ENCODE measurements at places on chromosomes 2 and 18.

DNA sequence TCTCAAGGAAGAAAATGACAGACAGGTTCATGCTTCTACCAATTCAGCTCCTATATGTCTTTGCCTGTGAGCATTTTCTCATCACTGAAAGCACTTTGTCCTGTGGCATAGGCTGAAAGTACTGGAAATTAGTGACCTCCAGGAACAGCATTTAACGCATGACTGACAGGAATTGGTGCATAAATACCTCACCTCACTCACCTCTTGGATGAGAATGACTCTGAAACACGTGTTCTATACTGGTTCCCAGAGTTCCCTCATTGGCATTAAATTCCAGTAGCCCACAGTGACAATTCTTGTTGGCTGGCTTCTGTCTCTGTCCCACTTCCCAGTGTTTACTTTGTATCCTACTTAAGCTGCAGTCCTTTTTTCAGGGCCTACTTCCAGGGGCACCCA, 83.4 kb upstream of the MAPRE2 start:
- no peak for DNase-seq

DNA sequence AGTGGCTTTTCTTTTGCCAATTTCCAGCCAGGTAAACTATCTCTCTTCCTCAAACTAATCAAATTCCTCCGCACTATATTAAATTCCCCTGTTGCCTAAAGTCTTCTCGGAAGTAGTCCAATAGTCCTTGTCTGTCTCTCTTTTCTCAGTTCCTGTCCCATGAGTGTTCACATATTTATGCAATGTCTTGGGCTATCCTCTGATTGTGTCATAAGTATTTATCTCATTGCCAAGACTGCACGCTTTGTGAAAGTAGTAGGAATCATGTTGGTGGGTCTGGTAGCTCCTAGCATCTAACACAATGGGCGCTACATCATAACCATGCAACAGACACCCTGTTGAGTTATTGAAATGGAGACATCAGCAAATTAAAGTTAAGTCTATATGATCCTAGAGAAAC, 59.9 kb upstream of the POU3F3 start:
- no peak for DNase-seq

DNA sequence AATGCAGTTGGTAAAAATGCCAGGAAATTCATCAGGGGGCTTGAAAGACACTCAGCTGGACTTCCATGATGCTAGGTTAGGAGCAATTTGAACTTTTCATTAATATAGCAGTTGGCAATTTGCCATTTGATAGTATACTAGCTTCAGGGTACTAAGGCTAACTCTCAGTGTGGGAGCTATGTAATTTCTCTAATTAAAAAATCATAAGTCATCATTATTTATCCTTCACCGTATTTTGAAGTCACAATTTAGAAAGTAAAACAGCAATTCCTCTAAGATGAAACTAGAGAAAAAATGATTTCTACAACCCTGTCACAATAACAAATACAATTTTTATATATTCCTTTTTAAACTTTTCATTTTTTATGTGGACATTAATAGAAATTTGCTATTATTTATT, 190.8 kb downstream of the GPD2 start:
- no peak for DNase-seq

DNA sequence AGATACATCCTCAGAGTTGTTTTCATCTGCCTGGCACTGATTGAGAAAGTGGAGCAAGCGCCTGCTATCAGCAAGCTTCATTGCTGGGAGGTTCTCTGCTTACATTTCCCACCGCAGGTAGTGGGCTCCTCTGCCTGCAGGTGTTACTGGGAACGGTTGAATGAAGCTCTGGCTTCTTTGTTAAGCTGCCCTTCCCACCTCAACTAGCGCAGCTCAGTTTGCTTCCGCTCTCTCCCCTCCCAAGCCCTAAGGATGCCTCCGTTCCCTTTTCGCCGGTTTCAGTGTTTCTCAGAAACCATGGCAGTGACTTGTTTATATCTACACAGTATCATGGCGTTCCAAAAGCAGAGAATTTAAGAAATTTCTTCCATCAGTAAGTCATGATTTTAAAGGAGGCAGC, 72.2 kb upstream of the B3GNT7 start:
- no peak for DNase-seq

GRCh38 chr2:177812713-177813396, 259.7 kb downstream of the PDE11A start:
- no peak for DNase-seq

- no peak for DNase-seq
Measured at GRCh38 chr2:226622484-226622883, 177.1 kb downstream of the IRS1 start.

DNA sequence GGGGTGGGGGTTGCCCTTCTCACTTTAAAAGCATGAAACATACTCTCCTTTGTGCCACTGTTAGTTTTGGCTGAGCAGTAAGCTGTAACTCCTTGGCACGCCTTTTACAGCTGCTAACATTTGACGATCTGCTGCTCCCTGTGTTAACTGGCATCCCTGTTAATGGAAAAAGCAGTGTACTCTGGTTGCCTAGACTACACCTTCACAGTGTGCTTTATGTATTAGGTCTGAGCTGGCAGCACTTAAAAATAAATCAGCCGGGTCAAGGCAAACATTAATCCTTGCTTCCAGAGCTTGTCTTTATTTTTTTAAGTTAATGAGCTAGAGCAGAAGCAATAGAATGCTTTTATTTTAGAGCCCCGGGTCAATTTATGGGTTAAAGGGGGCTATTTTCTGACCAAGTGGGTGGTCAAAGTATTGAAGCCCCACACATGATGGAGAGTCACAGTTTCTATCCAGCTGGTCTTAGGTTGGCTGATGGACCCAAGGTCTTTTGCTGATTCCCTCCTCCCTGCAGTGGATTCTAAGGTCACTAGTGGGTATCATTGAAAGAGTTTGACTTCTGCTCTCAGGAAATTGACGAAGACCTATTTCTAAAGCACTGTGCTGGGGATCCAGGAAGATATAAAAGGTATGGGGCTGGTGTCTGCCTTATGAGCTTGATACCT, 54.5 kb downstream of the CFAP221 start:
- DNase-seq, result no peak

GRCh38 chr2:70923378-70924015, 12.2 kb upstream of the ATP6V1B1 start:
- no peak for DNase-seq

DNA sequence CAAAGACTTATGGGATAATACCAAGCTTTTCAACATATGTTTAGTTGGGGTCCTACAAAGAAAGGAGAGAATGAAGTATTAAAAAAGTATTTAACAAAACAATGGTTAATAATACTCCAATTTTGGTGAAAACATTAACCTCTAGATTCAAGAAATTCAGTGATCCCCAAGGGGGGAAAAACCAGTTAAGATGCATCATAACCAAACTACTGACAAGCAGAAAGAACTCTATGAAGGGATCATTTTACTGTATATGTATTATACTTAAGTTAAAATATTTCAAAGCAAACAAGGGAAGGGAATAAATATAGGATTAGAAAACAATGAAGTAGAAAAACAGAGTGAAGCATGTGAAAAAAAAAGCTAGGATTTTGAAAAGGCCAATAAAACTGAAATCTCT, 8.7 kb downstream of the CNRIP1 start:
- DNase-seq, result no peak

- no peak for DNase-seq
Measured at GRCh38 chr2:173300458-173300857, 54.2 kb upstream of the CDCA7 start.

DNA sequence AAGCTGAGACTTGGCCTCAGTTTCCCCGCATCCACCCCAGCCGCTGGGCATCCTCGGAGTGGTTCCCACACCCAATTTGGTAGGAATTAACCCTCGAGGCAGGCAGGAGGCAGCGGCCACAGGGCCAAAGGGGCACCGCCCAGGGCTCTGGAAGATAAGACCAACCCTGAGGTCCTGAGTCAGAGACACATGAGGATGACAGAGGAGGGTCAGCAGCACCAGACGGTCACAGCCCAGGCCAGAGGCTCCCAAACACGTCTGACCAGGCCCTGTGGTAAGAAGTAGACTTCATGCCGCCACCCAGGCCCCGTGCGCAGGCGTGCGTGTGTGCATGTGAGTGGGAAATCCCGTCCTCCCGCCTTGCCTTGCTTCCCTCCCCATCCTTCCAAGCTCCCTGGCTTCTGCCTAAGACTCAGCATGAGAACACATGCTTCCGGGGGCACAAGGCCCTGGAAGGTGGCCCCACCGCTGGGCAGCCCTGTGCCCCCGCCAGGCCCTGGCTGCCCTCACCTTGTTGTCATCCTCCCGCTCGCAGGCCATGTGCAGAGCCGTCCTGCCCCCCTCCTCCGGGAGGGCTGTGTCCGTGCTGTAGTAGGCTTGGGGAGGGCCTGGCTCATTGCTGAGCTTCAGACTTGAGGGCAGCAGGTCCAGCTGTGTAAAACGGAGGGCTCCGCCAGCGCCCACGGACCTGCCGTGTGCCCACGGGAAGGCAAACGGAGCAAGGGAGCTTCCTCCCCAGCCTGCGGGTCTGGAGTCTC, 46.3 kb downstream of the ANKMY1 start:
- no peak for DNase-seq

DNA sequence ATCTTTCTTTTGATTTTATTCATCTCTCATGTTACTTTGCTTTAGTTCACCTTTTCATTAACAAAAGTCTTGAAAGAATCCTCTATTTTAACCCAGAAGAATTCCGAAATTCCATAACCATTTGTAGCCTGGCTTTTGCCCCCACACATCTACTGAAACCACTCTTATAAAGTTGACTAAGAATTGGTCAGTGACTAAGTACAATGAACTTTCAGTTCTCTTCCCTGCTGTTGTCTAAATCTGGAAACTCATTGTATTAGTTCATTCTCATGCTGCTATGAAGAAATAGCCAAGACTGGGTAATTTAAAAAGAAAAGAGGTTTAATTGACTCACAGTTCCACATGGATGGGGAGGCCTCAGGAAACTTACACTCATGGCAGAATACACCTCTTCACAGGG, 49.9 kb upstream of the PNPT1 start:
- peak; percentile 56 for DNase-seq

DNA sequence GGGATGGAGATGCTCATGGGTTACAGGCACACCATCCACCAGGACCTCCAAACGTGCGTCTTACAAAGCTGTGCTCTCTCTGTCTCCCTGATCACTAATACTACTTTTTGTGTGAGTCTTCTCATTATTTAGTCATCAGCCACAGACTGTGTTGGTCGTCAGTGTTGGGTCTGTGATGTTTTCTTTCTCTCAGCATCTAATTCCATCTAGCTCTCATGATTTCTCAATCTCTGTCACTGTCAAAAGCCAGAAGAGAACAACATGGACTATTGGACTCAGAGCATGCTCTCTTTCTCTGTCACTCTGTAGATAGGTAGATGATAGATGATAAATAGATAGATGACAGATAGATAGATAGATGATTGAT, 6.0 kb upstream of the ARL4C start:
- no peak for DNase-seq

DNA sequence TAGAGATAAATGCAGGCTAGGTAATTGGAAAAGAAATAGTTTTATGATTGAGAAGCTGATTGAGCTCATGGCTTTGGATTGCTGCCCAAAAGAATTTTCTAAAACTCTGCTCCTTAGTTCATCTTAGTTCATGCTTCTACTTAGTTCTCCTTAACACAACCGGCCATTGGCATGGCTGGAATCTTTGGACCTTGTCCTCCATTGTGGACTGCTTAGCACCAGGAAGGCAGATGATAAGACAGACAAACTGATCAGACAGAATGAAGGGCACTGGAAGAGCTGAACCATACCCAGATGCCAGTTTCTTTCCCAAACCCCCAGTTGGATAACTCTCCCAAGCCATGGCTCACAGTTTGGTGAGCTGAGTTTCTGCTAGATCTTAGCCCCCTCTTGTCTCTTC, 36.3 kb upstream of the NABP1 start:
- DNase-seq, result no peak

DNA sequence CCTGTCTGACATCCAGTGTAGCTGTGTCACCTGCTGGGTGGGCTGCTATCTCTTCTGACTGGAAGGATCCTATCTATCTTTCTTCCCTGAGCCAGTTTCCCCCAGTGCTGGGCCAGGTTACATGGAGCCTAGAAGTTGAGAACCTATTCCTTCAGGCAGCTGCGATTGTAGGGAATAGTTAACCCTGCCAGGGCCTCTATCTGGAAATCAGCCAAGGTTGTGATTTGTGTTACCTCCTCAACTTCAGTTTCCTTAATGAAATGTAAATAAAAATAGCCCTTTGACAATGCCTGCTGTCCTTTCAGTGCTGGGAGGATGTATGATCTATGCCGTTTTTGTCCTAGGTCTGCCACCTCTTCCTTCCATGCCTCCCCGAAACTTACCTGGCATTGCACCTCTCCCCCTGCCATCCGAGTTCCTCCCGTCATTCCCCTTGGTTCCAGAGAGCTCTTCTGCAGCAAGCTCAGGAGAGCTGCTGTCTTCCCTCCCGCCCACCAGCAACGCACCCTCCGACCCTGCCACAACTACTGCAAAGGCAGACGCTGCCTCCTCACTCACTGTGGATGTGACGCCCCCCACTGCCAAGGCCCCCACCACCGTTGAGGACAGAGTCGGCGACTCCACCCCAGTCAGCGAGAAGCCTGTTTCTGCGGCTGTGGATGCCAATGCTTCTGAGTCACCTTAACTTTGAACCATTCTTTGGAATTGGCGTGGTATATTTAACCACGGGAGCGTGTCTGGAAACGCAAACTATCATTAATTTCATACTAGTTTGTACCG, 36.6 kb downstream of the GORASP2 start:
- no peak for DNase-seq

DNA sequence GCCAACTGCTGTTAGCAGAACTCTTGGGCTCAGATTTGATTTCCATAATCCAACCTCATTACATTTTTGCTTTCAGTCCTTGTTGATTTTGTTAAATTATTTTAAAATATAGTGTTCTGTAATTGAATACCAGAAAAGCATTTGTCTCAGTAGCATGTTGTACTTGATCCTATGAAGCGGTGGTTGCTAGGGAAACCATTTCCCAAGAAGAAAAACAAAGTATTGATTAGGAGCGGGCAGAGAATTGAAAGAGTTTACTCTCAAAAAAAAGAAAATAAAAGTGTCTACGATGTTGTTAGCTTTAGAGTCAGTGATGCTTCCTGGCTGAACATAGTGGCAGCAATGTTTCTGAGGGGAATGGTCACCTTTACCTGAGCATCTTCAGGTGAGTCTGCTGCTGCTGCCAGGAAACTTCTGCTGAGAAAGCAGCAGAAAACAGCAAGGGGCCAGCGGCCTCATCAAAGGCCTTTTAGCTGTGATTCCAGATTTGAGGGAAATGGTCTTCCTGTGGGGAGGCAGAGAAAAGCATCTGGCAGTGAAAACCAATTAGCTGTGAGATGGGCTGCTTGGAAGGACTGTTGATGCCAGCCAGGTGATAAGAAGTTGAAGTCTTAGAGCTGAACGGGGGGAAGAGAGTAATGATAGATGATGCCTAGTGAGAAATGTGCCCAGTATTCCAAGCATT, 37.1 kb downstream of the CRIM1 start:
- no peak for DNase-seq

DNA sequence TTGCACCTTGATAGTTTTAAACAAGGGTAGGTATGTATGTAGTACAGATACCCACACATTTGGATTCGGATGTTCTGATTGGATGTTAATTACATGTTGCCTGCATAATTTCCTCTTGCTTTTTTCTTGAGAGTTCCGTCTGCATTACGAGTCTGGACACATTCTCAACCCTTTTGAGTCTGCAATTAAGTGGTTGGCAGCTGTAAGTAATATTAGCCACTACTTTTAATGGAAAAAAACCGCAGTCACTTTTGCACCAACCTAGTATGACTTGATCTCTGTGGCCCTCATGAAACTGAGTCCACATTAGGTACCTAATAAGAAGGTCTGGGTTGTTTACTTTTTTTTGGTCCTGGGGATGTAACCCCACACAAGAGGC, 217.3 kb downstream of the VAPA start:
- DNase-seq, result no peak
